Esophagus squamous epithelium (tissue), 5 donors: ENCODE measurements at places on chromosomes 12 and 14.

GRCh38 chr12:102950950-102951619, 6.4 kb upstream of the ASCL1 start:
- no peak for DNase-seq

DNA sequence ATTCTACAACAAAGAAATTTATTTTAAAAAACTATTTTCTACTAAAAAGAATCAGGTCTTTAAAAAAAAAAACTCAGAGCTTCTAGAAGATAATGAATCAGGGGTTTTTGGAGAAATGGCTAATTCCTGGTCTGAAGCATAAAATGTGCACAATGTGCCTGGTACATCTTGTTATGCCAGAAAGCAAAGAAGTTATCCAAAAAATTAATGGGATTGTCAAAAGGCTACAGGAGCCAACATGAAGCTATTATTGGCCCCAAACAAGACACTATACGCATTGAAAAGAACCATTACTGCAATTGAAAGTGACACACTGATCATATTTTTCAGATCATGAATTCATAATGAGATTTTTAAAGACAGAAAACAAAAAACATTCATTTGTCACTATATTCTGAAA, 19.3 kb upstream of the TUBA1A start:
- no peak for DNase-seq

DNA sequence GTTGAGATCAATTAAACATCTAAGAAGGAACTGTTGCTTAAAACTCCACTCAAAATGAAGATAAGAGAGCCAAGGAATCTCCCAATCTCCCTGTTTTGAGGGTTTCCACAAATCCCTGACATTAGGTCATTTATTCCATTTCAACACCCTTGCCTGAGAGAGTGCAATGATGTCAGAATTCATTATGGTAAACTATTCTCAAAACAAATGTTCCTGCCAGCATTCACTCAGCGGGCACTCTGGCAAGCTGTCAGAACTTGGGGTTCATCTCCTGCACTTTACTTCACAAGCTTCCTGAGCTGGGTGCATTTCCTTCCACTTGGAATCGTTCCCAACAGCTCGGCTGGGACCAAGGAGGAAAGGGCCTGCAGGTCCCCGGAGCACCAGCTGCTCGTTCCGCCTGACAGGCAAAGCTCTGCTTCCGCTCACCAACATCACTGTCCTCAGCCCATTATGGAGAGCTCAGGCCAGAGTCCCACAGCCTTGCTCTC, 117.8 kb downstream of the TTC7B start:
- DNase-seq, result no peak

DNA sequence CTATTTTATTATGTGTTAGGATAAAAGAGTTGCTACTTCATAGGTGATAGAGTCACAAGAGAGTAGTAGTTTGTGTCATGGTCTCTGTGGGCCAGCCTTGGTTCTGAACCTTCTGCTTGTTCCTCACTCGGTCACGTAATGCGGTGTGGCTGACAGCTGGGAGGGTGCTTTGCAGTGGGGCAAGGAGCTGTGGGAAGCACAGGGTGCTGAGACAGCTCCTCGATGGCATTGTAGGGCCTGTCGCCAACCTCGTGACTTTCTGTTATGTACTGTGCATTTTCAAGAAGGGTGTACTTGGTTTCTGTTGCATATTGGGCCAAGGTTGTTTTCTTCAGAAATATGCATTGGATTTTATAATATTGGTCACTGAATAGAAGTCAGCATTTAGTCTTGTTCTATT, 61.3 kb upstream of the RD3L start:
- DNase-seq, result no peak

DNA sequence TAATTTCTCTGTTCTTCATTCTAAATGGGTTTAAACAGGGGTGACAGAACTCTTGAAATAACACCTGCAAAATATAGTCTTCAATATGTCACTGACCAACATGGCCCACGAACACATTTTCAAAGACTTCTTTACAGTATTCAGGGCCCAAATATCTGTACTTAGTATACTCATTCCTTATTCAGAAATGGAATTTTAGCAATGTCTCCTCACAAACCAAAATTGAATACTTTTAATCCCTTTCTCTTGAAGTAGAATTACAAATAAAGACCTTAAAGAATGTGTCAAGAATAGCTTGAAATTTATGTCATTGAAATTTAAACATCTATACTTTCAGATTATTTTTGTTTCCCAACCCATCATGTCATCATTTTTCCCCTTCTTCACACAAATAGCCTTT, 263.1 kb downstream of the LRIG3 start:
- no peak for DNase-seq

DNA sequence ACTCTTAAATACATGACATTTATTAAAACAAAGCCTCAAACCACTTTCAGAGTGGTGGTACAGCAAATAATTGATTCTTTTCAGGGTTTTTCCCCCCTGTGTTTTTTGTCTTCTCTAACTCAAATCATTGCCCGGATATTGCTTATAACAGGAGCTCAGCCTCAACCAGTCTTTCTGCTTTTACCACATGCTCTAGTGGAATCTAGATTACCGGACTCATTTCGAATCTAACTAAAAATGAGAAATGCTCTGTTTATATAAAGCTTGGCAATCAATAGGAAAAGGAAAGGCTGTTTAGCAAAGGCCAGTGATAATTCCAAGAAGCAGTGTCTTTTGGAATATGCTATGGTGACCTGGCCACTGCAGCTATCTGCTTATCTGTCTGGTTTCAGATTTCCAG, 161.5 kb downstream of the ETV6 start:
- no peak for DNase-seq

GRCh38 chr12:52794479-52795331, 1.2 kb downstream of the KRT3 start:
- no peak for DNase-seq

- DNase-seq, result no peak
Measured at GRCh38 chr14:99502989-99503421, 21.8 kb downstream of the CCNK start.
